Neuronal stem cell (in vitro differentiated cells): ENCODE measurements at places on chromosomes 4 and X.

DNA sequence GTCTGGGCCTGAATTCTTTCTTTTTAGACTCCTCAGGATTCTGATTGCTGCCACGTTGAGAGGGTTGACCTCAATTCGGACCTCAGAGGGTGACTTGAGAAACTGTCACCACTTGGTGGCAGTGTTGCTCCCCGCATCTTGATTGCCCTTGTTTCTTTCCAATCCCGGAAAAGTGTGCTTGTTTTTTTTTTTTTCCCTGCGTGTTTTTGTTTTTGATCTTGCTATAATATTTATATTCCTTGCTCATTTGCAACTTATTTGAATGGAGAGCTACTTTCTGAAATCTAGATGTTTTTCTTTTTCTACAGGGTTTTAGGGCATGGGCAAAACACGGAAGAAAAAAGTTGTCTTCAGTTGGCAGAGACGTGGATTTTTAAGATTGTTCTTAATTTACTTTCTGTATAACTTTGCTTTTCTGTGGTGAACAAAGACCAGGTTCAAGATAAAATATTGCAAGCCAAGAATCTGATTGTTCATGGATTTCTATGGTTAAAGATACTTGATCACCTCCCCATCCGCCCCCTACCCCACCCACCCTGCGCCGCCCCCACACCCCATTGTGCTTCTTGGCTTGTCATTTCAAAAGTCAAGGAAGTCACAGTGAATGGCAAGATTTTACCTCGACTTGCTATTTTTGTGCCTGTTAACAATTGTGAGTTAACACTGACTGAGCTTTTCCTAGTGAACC, 102.0 kb downstream of the PTTG2 start:
- DNase-seq, result peak; percentile 69
- peaks cover 20% of the 10 kb centered on the region for H3K4me1 ChIP-seq
- H3K36me3 ChIP-seq, result peaks cover 4% of the 10 kb centered on the region

GRCh38 chr4:37463033-37463856, 218.7 kb downstream of the NWD2 start:
- H3K27ac ChIP-seq, result no peak overlapping the region
- no peaks in the 10 kb centered on the region for H3K4me1 ChIP-seq
- H3K27me3 ChIP-seq, result peaks cover 4% of the 10 kb centered on the region
- H3K4me3 ChIP-seq, result no peak overlapping the region
- H3K36me3 ChIP-seq, result no peaks in the 10 kb centered on the region
- no peak for DNase-seq

- no peaks in the 10 kb centered on the region for H3K27me3 ChIP-seq
- H3K4me1 ChIP-seq, result no peaks in the 10 kb centered on the region
- no peak overlapping the region for H3K27ac ChIP-seq
- no peaks in the 10 kb centered on the region for H3K36me3 ChIP-seq
Measured at GRCh38 chr4:141455651-141456050, 180.7 kb upstream of the IL15 start.

DNA sequence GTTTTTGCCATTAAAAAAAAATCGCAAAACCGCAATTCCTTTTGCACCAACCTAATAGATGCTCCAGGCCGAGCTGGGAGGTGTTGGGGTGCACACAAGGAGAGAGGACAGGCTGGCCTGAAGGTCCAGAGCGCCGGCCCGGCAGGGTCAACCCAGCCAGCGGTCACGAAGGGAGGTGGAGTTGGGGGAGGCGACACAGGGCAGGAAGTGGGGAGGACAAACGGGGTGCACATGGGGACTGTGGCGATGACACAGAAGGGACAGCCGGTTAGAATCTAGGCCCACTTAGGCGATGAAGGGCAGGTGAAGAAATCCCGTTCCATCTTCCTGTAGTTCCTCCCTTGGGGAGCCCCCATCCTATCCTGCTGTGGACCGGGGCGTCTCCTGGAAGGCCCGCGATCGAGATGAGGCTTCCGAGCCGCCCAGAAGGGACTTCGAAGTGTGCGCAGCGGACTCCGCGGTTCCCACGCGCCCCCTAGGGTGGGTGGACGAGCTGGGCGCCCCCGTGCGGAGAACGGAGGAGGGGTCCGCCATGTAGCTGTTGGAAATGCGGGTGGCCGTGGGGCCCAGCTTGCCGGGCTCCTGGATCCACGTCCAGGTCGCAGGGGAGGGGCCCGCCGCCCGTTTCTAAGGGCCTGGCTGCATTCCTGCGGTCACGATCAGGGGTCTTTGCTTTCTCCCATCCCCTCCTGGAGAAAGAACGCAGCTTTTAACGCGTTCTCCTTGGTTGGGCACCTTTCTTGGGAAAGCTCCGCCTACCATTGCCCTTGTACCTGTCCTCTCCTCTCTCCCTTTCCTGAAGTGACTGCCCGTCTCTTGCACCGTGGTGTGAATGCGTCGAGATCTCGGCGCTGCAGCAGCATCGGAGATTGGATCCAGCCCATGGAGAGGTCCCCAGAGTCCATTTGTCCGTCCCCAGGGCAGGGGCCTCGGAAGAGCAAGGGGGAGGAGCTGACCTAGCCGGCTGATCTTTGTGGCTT, 17.0 kb upstream of the HPF1 start:
- no peaks in the 10 kb centered on the region for H3K4me1 ChIP-seq
- no peaks in the 10 kb centered on the region for H3K36me3 ChIP-seq
- H3K27ac ChIP-seq, result no peak overlapping the region
- no peaks in the 10 kb centered on the region for H3K27me3 ChIP-seq
- H3K4me3 ChIP-seq, result no peak overlapping the region

- DNase-seq, result no peak
- no peaks in the 10 kb centered on the region for H3K27me3 ChIP-seq
- H3K36me3 ChIP-seq, result no peaks in the 10 kb centered on the region
- no peak overlapping the region for H3K27ac ChIP-seq
Measured at GRCh38 chrX:2159393-2159792, 341.4 kb downstream of the DHRSX start.

- H3K27ac ChIP-seq, result no peak overlapping the region
- H3K27me3 ChIP-seq, result no peaks in the 10 kb centered on the region
- H3K4me3 ChIP-seq, result no peak overlapping the region
- no peaks in the 10 kb centered on the region for H3K36me3 ChIP-seq
Measured at GRCh38 chr4:108400309-108400708, 220.1 kb upstream of the RPL34 start.

- no peak for DNase-seq
- no peaks in the 10 kb centered on the region for H3K36me3 ChIP-seq
- H3K27me3 ChIP-seq, result peaks cover 7% of the 10 kb centered on the region
Measured at GRCh38 chr4:112352736-112353135, 55.6 kb downstream of the ALPK1 start.

DNA sequence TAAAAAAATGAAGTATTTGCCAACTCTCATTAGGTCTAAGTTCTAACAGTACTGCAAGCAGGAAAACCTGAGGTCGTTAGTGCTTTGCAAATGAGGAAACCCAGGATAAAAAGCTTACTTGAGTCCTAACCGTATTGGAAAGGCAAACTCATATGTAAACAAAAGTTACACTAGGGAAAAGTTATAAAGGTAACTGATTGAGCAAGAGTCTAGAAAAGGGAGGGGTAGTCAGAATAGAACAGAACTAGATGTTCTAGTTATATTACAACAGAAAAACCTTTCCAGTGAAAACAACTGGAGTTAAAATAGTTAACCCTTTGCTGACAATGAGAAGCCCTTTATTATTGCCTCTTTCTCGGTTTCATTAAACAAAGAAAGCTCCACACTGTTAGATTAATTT, 66.4 kb upstream of the MAOA start:
- DNase-seq, result no peak
- no peaks in the 10 kb centered on the region for H3K27me3 ChIP-seq
- H3K4me3 ChIP-seq, result no peak overlapping the region
- H3K4me1 ChIP-seq, result no peaks in the 10 kb centered on the region
- H3K27ac ChIP-seq, result no peak overlapping the region

DNA sequence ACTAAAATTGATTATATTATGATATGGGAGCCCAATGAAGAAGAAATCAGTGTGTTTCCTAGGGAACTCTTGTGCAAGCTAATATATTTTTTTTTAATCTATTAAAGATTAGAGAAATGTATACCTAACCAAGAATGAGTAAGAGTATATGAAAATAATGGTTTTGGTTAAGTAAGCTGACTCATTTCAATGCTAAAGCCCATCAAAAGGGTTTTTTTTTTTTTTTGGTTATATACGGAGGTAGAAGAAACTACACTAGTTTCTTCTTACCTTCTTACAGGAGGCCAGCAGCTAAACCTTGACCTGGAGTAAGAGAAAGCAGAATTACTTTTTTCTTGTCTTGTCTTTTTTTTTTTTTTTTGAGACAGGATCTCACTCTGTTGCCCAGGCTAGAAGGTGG, 27.5 kb downstream of the RUFY3 start:
- H3K4me3 ChIP-seq, result no peak overlapping the region
- no peaks in the 10 kb centered on the region for H3K27me3 ChIP-seq
- peaks cover 40% of the 10 kb centered on the region for H3K36me3 ChIP-seq
- no peaks in the 10 kb centered on the region for H3K4me1 ChIP-seq

DNA sequence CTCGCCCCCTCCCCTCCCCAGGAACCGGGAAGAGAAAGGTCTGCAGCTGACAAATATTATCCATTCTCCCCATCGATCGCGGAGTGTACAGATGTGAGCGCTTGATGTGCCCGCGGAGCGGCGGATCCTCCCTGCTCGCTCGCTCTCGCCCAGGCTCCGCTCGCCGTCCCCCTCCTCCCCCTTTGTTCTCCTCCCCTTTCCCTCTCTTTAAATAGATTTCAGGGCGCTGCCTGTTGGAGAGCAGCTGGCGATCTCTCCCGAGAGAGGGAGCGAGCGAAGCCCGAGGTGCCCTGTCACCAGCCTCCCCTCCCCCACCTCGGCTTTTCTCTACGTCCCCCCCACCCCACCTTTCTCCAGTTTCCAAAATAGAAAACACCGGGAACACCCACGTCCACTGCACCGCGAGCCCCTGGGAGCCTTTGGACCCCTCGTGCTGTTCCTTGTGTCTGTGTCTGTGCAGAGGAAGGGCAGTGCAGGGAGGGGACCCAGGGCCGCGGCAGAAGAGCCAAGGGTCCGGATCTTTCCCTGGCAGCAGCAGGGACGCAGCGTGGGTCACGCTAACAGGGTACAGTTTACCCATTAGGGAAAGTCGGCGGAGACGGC, 56.6 kb upstream of the BCOR start:
- peak overlapping the region; percentile 51 for H3K4me3 ChIP-seq
- no peak for DNase-seq
- H3K4me1 ChIP-seq, result peaks cover 13% of the 10 kb centered on the region
- H3K27me3 ChIP-seq, result no peaks in the 10 kb centered on the region
- peak overlapping the region; percentile 46 for H3K27ac ChIP-seq

- H3K27ac ChIP-seq, result no peak overlapping the region
- H3K27me3 ChIP-seq, result no peaks in the 10 kb centered on the region
- H3K36me3 ChIP-seq, result no peaks in the 10 kb centered on the region
- peaks cover 4% of the 10 kb centered on the region for H3K4me1 ChIP-seq
- DNase-seq, result no peak
Measured at GRCh38 chr4:15501941-15502340, 32.3 kb downstream of the CC2D2A start.

DNA sequence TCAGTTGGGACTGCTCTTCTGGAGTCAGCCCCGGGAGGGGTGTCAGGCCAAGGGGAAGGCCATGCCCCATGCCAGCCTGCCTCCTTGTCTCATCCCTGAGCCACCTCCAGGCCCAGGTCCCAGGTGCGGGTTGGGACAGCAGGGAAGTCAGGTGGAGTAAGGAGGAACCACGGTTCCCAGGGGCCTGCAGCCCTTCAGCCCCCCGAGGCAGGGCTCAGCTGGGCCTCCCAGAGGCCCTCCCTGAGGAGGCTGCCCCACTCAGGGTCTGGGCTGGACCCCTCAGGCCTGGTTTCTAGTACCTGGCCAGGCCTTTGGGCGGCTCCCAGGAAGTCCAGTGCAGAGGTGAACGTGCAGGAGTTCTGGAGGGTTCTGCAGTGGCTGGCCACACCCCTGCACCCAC, 23.4 kb upstream of the FGFR3 start:
- no peak overlapping the region for H3K27ac ChIP-seq
- no peak overlapping the region for H3K4me3 ChIP-seq

GRCh38 chr4:75637176-75637575, 6.8 kb upstream of the CDKL2 start:
- H3K4me1 ChIP-seq, result no peaks in the 10 kb centered on the region
- no peak overlapping the region for H3K4me3 ChIP-seq
- no peaks in the 10 kb centered on the region for H3K27me3 ChIP-seq
- DNase-seq, result no peak
- H3K36me3 ChIP-seq, result peaks cover 22% of the 10 kb centered on the region
- no peak overlapping the region for H3K27ac ChIP-seq

- no peaks in the 10 kb centered on the region for H3K27me3 ChIP-seq
- H3K36me3 ChIP-seq, result no peaks in the 10 kb centered on the region
- no peak overlapping the region for H3K4me3 ChIP-seq
- peaks cover 1% of the 10 kb centered on the region for H3K4me1 ChIP-seq
- no peak for DNase-seq
Measured at GRCh38 chr4:118776157-118776954, 59.6 kb downstream of the SEC24D start.

GRCh38 chr4:13174001-13174400, 310.1 kb downstream of the RAB28 start:
- no peak overlapping the region for H3K4me3 ChIP-seq
- H3K4me1 ChIP-seq, result peaks cover 3% of the 10 kb centered on the region
- H3K27me3 ChIP-seq, result no peaks in the 10 kb centered on the region
- no peak for DNase-seq

DNA sequence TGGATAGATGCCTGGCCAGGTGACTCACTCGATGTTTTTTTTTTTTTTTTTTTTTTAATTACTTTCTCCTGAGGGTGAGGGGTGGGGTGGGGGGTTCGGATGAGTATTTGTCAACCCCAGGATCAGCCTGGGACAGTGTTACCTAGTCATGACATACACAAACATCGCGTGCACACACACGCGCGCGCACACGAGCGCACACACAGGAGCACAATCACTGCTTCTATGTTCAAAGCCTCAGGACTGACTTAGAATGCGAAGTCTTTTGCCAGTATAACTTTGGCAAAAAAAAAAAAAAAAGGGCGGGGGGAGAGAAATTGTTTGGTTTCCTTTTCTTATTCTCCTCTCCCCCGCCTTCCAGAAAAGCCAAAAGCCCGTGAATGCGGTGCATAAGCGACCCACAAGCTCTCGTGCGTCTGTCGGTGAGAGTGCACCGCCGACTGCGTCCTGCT, 115.0 kb upstream of the TEX13C start:
- H3K27ac ChIP-seq, result peak overlapping the region; percentile 79
- H3K27me3 ChIP-seq, result peaks cover 65% of the 10 kb centered on the region
- no peak for DNase-seq
- H3K4me3 ChIP-seq, result peak overlapping the region; percentile 85

DNA sequence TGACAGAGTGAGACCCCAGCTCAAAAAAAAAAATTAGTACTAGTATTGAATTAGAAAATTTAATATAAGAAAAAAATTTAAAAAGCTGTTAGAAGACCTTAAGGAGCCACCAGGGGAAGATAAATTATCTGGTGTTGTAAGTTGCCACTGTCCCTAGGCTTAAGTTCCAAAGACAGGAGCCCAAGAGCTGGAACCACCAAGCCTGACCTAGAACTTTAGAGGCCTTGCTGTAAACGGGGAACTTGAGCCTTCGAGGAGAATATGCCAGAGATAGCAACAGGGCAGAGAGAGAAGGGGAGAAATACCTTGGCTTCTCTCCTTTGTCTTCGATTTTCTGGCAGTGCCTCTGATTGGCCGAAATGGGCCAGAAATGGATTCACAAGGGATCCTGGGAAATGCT, 8.9 kb downstream of the USP53 start:
- H3K4me1 ChIP-seq, result no peaks in the 10 kb centered on the region
- DNase-seq, result no peak
- no peak overlapping the region for H3K4me3 ChIP-seq
